ENCODE measurements at places on chromosomes 2 and 18. TPM values are rescaled to one million over a fixed set of nuclear protein-coding genes. Genes with fewer than 3 reads are reported as not detected.

IL1F10 gene
- not detected for total RNA-seq

KCNK3 gene
- 5.0 TPM for total RNA-seq

RESP18 gene
- not detected for total RNA-seq

PROC gene
- total RNA-seq = not detected

CROCC2 gene
- total RNA-seq = under 0.01 TPM

STK11IP gene
- 24.4 TPM for total RNA-seq

CAVIN2 gene
- 2.2 TPM for total RNA-seq

SPATA3 gene
- total RNA-seq = not detected
